Motor neuron (in vitro differentiated cells): ENCODE measurements at places on chromosomes 5 and 9. TPM values are rescaled to one million over a fixed set of nuclear protein-coding genes. Genes with fewer than 3 reads are reported as not detected.

DNA sequence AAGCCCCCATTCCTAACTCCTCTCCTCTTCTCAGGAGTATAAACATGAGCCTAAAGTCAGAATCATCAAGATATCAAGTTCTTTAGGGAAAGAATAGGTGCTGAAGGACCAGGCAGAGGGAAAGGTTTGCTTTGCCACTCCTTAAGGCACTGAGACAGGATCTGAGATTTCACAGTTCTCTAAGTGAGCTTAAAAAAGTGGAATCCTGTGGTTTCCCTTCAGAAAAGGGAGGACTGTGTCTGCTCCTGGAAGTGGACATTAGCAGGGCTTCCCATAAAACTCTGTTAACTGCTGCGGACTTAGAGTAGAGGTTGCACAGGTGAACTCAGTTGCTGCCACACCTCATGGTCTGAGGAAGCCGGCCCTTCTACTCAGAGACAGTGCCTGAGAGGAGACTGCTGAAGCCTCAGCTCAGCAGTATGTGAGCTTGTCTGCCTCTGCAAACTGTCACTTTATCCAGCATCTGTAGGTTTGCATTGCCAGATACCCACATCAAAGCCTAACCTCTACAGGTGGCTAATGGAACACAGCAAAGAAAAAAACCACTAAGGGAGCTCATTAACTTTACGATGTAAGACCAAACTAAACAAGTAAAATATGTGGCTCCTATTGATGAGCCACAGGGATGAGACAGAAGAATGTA is 42.9 kb downstream of the RIC1 start:
- no peak for ATAC-seq

DNA sequence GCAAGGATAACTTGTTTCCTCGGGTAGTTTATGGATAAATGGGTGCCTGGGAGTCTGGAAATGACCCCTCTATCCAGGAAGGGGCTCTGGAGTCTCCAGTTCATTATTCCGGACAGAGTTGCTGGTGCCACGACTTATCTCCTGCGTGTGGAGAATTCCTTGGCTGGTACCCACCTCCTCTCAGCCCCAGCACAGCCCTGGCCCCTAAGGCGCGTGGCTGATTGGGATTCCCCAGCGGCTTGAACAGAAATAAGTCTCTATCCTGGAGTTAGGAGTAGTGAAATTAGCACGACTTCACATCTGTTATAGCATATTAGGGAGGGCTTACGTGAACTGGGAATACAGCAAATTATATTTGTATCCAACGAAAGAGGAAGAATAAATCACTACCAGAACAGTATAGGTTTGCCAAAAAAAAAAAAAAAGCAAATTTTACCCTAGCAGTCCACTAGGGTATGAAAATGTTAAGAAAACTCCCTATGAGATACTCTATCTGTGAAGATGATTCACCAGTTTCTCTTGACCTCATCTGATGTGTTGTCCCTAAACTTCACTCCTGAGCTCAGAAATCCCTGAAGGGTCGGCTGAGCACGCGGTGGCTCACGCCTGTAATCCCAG is 172.5 kb upstream of the OTULINL start:
- ATAC-seq, result no peak

The CERCAM gene
- total RNA-seq, result 26.3 and 28.4 TPM in 2 replicates

The IFNA13 gene
- total RNA-seq, result not detected in 2 replicates

The NEUROG1 gene
- not detected in 2 replicates for total RNA-seq

The NEURL1B gene
- total RNA-seq, result 5.2 and 5.5 TPM in 2 replicates
